ENCODE measurements at places on chromosomes 12 and 14. TPM values are rescaled to one million over a fixed set of nuclear protein-coding genes. Genes with fewer than 3 reads are reported as not detected.

GRCh38 chr14:53628261-53628660, 328.4 kb downstream of the BMP4 start:
- DNase-seq, result no peak
- no peaks in the 10 kb centered on the region for H3K27me3 ChIP-seq
- no peak overlapping the region for H3K4me3 ChIP-seq
- no peak overlapping the region for H3K27ac ChIP-seq

DNA sequence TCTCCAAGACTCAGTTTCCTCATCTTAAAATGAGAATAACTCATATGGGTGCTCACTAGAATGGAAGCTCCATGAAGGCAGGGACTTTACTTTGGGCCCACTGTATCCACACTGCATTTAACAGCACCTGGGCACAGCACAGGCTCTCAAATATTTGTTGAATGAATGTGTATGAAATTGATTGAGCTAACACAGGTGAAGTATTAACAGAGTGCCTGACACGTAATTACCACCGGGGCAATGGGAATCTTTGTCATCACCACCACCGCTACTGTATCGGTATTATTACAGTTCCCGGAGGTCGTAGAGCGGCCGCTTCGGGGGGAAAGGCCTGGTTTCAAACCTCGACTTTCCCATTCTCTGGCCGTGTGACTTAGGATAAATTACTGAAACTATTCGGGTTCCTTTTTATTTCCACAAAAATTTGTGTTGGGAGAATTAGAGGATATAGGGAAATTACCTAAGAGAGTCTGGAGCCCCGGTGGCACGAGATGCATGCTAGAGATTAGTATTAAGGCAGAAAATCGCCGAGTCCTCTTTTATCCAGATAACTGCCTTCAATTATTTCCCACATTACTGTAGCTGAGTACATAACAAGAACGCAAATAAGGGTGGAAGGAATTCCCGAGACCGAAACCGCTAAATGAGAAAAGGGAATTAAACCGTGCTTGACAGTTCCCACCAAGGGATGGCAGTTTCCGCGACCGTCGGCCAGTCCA, 1.0 kb upstream of the RIC8B start:
- no peaks in the 10 kb centered on the region for H3K36me3 ChIP-seq
- H3K27me3 ChIP-seq, result no peaks in the 10 kb centered on the region

- DNase-seq, result no peak
- no peak overlapping the region for H3K27ac ChIP-seq
- H3K4me1 ChIP-seq, result no peaks in the 10 kb centered on the region
- H3K36me3 ChIP-seq, result no peaks in the 10 kb centered on the region
Observed at GRCh38 chr12:45601390-45601789, 128.1 kb upstream of the ARID2 start.

The LDHB gene
- total RNA-seq, result 1,158 TPM

The CLEC2A gene
- not detected for total RNA-seq
